ENCODE measurements at places on chromosomes 6 and 20.
A peak's percentile ranks its signal among the peaks of the same experiment; 100 is the strongest.

DNA sequence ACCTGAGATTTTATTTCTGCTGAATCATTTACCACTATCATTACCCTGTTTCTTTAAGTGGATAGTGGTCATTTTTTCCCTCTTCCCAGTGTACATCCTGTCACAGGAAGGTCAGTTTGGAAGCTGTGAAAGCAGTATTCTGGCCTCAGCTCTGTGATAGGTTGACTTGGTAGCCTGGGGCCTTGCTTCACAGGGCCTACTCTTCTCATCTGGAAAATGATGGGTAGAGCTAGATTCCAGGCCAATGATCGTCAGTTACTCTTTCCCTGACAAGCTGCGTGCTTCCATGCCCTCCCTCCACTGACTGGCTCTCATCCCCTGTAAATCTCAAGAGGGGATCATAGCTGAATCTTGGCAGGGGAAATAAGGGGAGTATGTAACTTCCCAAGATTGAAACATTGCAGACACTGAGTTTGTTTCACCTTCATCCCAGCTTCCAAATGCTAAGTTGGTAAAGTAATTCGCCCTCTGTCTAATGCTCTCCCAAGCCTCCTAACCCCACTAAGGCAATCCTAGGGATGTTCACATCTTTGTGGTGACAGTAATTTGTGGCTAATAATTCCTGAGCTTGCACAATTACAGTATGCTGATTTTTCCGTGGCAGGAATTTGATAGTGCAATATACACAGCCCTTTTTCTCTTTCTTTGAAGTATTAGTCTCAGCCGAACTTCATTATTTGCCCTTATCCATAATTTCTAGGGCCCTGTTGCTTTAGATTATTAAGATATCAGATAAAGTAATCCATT lies 51.2 kb downstream of the VAPB start:
- DNase-seq = no peak

- no peak for DNase-seq
Measured at GRCh38 chr6:2376429-2377355, 131.3 kb upstream of the GMDS start.

DNA sequence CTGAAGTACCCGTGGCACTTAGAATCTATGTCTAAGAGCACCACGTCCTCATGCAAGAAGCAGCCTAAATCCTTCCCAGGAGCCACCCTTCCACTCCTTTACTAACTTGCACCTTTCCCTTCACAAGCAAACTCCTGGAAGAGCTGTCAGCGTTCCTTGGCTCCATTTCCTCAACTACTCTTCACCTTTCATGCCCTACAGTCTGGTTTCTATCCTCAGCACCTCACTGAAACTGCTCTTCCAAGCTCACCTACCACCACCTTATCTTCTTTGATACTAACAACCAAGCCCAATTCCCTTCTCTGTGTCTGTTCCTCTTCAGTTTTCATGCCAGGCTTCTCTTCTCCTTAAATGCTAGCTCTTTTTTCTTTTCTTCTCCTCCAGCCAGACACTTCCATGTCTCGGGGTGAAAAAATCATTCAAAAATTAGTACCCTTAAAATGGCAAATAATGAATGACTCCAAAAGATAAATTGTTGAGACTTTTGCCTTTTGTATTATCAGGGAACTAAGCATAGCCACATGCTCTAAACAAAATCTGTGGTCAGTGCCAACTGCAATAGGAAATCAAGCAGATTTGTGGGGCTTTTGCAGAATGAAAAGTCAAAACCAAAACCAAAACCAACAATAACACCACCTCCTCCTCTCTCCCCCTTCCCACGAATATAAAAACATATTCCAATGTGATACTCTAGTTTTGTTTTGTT lies 149.6 kb upstream of the KCNK16 start:
- no peak for DNase-seq

DNA sequence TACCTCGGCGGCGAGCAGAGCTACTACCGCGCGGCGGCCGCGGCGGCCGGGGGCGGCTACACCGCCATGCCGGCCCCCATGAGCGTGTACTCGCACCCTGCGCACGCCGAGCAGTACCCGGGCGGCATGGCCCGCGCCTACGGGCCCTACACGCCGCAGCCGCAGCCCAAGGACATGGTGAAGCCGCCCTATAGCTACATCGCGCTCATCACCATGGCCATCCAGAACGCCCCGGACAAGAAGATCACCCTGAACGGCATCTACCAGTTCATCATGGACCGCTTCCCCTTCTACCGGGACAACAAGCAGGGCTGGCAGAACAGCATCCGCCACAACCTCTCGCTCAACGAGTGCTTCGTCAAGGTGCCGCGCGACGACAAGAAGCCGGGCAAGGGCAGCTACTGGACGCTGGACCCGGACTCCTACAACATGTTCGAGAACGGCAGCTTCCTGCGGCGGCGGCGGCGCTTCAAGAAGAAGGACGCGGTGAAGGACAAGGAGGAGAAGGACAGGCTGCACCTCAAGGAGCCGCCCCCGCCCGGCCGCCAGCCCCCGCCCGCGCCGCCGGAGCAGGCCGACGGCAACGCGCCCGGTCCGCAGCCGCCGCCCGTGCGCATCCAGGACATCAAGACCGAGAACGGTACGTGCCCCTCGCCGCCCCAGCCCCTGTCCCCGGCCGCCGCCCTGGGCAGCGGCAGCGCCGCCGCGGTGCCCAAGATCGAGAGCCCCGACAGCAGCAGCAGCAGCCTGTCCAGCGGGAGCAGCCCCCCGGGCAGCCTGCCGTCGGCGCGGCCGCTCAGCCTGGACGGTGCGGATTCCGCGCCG lies 994 bp downstream of the FOXC1 start:
- DNase-seq = no peak

DNA sequence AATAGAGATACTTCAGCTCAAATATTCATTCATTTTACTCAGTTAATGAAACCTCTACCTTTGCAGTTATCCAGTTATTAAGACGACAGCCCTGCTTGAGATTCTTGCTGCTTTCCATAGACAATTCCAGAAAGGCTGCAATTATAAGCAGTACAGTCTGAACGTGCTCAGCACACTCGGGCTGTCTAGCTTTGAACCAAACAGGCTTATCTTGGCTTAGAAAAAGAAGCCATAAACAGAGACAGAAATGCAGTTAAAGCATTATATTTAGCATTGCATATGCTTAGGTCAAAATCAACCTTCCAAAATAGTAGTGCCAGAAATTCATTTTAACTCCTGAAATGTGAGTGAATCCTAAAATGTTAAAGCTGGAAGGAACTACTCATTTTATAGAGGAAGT lies 204.1 kb upstream of the KCNQ5 start:
- no peak for DNase-seq

- no peak for DNase-seq
Measured at GRCh38 chr20:4083098-4083865, 67.9 kb upstream of the RNF24 start.

DNA sequence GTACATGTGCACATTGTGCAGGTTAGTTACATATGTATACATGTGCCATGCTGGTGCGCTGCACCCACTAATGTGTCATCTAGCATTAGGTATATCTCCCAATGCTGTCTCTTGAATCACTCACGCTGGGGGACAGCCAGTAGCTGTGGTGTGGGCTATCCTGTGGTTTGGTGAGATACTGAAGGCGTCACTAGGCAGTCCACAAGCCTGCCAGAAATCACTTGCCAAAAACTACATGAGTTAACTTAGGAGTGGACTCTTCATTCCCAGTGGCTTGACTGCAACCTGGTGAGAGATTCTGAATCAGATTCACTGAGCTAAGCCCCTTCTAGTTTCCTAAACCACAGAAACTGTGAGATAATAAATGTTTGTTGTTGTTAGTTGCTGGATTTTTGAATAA lies 191.3 kb downstream of the TSHZ2 start:
- peak; percentile 47 for DNase-seq

- no peak for DNase-seq
Measured at GRCh38 chr20:11917663-11918062, at the start of gene BTBD3. Gene BTBD3, plus strand, starts transcription at chr20:11917893. Its CDS starts 383 bp downstream, at chr20:11918276.

DNA sequence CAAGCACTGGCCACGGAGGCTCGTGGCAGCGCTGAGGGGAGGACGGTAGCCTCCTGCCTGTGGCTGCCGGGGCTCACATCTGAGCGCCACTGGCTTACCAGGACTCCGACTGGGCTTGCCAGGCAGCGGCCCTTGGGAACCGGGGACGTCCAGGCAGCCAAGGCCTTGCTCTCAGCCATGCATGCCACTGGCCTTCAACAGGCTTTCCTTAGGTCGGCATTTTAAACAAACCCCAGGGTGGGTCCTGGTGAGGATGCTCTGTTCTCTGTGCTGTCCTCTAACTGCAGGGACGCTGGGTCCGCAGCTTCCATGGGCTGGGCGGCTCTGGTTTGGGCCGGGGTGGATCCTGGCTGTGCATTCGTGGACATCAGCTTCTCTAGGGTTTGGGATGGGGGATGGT lies 59.1 kb upstream of the BHLHE23 start:
- DNase-seq = no peak

GRCh38 chr6:139855671-139856311 lies 481.3 kb upstream of the CITED2 start:
- DNase-seq = no peak

GRCh38 chr6:34900321-34901031 lies 11.4 kb downstream of the ANKS1A start:
- DNase-seq = no peak

GRCh38 chr6:41519745-41520699 lies 26.2 kb upstream of the FOXP4 start:
- no peak for DNase-seq

DNA sequence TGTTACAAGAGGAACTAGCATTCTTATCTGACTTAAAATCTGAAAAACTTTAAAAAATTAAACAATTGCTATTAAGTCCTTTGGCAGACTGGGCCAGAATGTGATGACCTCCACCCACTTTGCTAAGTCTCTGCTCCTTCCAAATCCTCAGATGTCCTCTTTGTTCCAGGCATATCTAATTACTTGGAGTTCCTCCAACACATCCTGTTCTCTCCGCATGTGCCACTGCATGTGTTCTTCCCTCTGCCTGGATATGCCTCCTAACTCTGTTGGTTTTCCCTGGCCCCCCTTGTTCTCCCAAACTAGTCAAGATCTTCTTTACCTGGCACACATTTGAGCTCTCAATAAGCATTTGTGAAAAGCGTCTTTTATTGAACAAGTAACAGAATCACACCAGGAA lies 23.1 kb downstream of the ELOVL2 start:
- no peak for DNase-seq

DNA sequence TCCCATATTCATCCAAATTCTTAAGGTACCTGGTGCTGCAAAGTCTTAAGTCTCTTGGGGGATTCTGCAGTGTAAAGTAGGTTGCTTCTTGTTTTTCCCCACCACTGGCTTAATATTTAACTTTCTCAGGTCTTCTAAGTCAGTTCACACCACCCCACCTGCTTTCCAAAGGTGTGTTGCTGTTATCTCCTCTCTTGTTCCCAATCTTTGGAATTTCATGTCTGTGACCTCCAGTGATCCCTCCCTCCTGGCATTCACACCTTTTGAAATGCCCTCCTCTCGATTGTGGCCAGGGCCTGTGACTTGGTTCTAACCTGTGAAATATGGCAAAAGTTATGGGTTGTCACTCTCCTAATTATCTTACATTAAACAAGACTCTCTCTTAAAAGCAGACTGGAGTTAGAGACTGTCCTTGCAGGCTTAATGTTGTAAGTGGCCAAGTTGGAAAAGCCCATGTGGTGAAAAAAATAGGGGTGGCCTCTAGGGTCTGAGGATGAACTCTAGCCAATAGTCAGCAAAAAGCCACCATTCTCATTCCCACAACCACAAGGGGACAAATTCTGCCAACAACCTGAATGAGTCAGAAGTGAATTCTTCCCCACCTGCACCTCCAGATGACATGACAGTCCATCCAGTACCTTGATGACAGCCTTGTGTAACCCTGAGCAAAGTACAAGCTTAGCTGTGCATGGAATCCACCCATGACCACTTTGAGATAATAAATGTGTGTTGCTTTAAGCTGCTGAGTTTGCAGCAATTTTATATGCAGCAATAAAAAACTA lies 45.1 kb downstream of the ADGRF1 start:
- DNase-seq = no peak

GRCh38 chr6:68640491-68640835 lies 5.4 kb downstream of the ADGRB3 start:
- DNase-seq = no peak
